OCI-LY7 (cell line): ENCODE measurements at places on chromosomes 6 and 20. TPM values are rescaled to one million over a fixed set of nuclear protein-coding genes. Genes with fewer than 3 reads are reported as not detected.

HDDC2 gene
- 119 and 121 TPM in 2 replicates for total RNA-seq

AVP gene
- total RNA-seq, result not detected in 2 replicates

UBD gene
- not detected in 2 replicates for total RNA-seq

SMPDL3A gene
- total RNA-seq, result not detected in 2 replicates

GRM1 gene
- not detected in 2 replicates for total RNA-seq

HLA-DRB1 gene
- total RNA-seq, result 98.1 and 111 TPM in 2 replicates

RALGAPA2 gene
- 17.8 and 20.2 TPM in 2 replicates for total RNA-seq

EPB41L1 gene
- 1.4 and 1.6 TPM in 2 replicates for total RNA-seq

TASP1 gene
- total RNA-seq, result 15.1 and 15.5 TPM in 2 replicates

HLA-DQB1 gene
- 16.5 and 20.9 TPM in 2 replicates for total RNA-seq

LY6G6D gene
- not detected in 2 replicates for total RNA-seq

DNA sequence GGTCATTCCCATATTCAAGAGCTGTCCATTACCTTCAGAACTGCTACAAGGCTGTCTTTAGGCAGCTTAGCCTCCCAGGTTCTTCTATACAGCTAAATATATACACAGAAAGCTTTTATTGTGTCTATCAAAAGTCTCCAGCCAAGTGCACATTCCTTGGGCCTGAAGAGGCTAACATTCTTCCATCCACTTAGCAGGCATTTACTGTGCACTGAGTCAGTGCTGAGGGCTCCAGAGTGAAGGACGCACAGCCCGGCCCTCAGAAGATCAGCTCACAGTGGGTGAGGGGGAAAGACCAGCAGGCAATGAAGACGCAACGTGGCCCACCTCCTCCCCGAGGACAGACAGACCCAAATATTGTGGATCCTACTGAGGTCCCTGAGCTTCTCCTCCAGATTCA lies 569.9 kb downstream of the CDH26 start:
- no peak for DNase-seq

GRCh38 chr6:157020398-157020797 lies 243.2 kb downstream of the ARID1B start:
- peak; percentile 53 for DNase-seq

DNA sequence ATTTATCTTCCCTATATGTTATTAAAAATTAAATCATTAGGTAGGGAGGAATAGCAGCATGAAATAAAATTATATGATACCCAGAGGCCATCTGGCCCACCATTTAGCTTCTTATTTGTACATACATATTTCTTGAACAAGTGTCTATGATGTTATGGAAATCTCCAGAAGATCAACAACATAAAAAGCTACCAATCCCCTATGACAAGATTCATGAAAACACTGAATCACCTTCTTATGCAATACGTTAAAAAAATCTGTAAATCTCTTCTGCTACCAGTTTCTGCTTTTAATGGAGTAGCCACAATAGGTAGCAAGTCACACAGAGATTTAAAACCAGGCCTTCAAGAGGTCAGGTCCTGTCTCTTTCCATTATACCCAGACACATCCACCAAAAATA lies 125.8 kb upstream of the ENPP5 start:
- no peak for DNase-seq

DNA sequence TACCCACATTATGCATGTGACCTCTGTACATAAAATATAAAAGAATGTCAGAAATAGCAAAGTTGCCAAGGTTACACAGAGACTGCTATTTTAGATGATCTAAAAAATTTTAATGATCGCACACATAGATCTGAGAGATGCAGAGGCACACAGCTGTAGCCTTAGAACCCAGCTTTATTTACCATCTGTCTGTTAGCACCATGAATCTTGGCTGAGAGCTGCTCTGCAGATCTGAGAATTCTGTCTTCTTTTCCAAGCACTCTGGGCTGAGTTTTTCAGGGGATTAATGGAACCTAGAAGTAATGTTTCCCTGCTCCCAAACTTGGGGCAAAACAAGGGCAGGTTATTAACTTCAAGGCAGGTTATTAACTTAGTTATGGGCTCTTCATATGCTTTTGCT lies 248.7 kb upstream of the JAG1 start:
- DNase-seq, result no peak

DNA sequence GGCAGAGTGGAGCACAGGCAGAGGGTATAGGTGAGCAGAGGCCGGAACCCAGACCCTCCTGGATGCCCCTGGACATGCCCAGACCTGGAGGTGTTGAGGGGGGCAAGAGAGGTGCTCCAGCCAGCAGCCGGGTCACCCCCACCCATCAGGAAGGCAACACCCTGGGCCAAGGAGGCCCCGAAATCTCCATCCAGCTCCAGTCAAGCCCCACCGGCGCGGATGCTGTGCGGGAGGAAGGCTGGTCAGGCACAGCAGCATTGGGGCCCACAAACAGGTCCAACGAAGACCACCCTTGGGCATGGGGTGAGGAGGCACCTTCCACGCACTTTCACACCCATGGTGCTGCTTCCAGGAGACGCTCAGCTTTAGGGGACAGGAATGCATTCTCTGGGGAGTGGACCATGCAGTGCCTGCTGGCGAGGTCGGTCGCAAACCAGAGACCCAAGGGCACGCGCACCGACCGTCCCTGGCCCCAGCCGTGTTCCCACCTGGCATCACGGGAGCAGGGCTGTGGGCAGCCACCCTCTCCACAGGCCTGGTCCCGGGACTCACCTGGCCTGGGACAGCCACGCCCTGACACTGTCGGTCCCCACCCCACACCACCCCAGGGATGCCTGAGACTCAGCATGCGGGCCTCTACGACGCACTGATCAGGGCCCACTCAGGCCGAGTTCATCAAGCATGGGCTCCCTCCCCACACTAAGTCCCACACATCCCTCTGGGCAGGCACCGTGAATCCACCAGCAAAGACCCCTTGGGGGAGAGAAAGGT lies 43.6 kb upstream of the ZBP1 start:
- no peak for DNase-seq

DNA sequence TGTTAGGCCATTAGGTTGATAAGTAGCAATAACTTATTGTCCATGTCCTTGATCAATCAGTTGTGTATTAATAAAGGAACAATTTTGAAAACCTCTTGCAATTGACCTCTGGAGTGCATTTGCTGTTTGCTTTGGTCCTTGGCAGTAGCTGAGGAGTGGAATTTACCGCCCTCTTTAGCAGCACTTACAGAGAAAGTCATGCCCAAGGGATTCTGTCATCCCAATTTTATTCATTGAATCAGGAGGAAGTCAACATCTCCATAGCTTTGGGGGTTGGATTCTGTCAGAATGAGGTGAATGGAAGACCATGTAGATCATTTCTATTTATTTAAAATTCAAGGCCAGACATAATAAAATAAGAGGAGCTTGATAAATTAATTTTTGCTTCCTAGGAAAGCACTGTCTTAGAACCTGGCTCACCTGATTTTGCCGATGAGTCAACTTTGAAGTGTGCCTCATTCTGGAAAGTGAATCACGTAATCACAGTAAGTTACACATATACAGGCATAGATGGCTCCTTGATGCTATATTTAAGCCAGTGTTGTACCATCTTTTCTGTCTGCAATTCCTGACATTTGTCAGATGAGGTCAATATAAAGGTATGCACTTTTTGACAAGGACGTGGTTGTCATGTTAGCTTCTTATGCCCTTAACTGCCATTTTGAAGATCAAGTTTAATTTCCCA lies 128.7 kb upstream of the MLIP start:
- no peak for DNase-seq

- DNase-seq, result no peak
These were observed 82.3 kb downstream of the PTPN1 start for GRCh38 chr20:50592282-50593004.

DNA sequence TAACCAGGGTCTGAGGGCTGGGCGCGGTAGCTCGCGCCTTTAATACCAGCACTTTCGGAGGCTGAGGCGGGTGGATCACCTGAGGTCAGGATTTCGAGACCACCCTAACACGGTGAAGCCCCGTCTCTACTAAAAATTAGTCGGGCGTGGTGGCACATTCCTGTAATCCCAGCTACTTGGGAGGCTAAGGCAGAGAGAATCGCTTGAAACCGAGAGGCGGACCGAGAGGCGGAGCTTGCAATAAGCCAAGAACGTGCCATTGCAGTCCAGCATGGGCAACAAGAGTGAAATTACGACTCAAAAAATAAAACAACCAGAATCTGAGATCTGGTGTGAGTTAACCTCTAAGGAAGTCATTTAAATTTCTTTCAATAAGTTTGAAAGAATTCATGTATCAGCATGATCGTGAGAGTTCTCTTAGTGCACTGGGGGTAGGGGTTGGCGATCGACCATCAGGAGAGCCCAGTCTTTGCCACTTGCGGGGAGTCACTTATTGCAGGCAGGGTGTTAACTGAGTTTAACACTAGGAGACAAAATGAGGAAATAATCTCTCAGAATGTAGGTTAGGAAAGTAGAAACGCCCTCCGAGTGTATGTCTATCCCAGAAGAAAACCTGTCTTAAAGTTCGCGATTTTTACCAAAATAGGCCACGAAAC lies 206.5 kb upstream of the ZNF184 start:
- no peak for DNase-seq

DNA sequence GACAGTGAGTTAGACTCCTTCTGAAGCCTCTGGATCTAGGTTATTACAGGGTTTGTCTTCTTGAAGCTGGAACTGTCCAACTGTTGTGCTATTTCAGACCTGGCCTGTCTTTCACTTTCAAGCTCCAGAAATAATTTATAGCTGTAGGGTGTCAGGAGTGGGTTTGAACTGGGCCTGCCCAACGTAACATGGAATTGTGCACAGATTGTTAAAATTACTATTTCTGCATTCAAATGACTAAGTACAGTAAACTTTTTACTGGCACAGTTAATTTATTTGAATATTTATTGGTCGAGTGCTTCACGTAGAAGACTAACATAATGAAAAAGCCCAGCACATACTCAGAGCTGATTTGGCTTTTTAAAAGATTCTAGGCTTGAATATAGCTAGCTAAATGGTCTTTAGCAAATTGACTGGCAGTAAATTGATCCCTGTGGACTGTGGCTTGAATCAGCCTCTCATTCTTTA lies 74.3 kb downstream of the ARID1B start:
- peak; percentile 30 for DNase-seq

- no peak for DNase-seq
These were observed 70.4 kb upstream of the FUCA2 start for GRCh38 chr6:143581835-143582480.

DNA sequence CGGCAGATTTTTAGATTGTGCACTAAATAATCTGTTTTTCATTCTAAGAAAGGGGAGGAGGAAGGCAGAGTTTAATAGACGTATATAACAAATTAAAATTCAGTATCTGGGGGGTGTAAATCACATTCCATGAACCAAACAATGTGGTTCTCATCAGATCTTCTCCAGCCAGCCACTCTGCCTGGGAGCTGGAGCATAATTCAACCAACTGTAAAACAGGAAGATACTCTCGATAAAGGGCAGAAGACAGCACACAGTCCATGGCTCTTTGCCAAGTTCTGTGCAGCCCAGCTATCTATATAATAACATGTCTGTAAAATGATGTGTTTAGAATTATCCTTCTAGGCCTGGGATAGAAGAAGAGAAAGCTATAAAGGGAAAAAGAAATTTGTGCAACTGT lies 289.9 kb upstream of the ZFP64 start:
- DNase-seq, result no peak

DNA sequence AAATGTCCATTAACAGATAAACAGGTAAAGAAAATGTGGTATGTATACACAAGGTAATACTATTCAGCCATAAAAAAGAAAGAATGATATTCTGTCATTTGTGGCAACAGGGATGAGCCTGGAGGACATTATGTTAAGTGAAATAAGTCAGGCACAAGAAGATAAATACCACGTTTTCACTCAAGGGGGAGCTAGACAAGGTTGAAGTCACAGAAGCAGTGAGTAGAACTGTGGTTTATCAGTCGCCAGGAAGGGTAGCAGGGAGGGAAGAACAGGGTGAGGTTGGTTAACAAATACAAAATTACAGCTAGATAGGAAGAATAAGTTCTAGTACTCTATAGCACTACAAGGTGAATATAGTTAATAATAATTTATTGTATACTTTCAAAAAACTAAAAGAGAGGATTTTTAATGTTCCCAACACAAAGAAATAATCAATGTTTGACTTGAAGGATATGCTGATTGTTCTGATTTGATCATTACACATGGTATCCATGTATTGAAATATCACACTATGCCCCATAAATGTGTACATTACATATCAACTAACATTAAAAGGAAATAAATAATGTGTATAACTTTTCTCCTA lies 21.1 kb downstream of the RTN4IP1 start:
- peak; percentile 82 for DNase-seq

- DNase-seq, result no peak
These were observed 15.9 kb downstream of the KIZ start for GRCh38 chr20:21141825-21142224.

GRCh38 chr6:81995548-81996289 lies 243.2 kb upstream of the TENT5A start:
- no peak for DNase-seq

- no peak for DNase-seq
These were observed 78.2 kb downstream of the THBS2 start for GRCh38 chr6:169175360-169175887.

- DNase-seq, result no peak
These were observed 13.7 kb downstream of the TAB2 start for GRCh38 chr6:149331043-149331807.

DNA sequence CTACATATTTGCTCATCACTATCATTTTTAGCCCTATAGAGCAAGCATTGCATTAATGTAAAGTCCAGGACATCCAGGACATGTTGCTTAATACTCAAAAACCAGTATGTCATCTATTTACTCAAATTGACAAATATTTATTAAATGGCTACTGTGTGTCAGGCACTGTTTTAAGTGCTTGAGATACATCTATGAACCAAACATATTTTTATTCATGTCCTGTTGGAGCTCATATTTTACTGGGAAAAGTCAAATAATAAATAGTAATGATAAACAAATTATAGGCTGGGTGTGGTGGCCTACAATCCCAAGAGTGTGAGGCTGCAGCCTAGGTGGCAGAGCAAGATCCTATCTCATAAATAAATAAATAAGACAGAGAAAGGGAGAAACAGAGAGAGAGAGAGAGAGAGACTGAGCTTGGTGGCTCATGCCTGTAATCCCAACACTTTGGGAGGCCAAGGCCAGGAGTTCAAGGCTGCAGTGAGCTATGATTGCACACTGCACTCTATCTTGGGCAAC lies 227.9 kb downstream of the GJA1 start:
- DNase-seq, result no peak

DNA sequence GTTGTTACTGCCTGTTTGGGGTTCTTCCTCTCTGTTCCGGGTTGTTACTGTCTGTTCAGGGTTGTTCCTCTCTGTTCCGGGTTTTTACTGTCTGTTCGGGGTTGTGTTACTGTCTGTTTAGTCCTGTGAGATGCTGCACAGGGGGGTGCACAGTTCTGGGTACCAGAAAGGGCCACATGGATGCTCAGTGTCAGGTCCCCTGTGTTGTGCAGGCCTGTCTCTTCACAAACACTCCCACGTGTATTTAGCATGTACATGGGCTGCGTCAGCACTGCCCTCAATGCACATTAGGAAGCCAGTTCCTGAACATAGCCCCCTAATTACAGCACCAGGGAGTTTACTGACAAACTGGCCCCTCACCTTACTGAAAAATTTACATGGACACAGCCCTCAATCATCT lies 118.5 kb downstream of the DLL1 start:
- no peak for DNase-seq

GRCh38 chr6:140441256-140441655 lies 1066.8 kb upstream of the CITED2 start:
- no peak for DNase-seq
